ENCODE measurements at places on chromosomes 2 and 18. TPM values are rescaled to one million over a fixed set of nuclear protein-coding genes. Genes with fewer than 3 reads are reported as not detected.
A peak's percentile ranks its signal among the peaks of the same experiment; 100 is the strongest.

Gene IL1RN
- 0.67 TPM for total RNA-seq

DNA sequence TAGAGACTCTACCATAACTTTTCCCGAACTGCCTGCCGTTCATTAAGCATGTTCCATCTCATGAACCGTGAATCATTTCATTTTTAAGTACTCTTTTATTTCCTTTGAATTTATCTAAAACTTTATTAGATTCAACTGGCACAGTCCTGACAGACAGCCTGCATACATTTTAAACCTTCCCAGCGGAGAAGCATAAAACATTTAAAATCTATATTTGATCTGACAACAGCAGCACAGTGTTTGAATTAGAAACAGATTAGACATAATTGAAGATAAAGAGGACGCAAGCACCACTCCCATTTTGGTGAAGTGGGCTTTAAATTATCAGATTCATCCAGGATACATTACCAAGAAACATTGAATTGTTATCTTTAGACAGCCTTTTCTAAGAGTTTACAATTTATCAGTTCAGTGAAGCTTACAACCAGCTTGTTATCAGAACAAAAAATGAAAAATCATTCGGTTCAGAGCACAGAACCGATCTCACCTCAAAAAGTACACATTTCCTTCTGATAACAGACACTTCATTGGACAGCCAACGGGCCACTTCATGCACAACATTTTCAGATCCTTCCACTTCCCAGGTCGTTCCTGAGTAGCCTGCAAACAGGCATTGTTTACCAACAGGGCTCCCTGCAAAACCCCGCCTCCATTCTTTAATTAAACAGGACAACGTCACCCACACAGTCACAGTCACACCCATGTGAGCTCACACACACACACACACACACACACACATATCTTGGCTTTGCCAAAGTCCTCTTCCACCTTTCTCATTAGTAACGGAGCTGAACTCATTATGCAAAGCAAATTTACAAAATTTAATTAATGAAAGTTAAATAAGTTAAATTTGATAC is 171.2 kb downstream of the SP3 start:
- H3K36me3 ChIP-seq = no peaks in the 10 kb centered on the region
- H3K27ac ChIP-seq = no peak overlapping the region
- no peaks in the 10 kb centered on the region for H3K4me1 ChIP-seq

DNA sequence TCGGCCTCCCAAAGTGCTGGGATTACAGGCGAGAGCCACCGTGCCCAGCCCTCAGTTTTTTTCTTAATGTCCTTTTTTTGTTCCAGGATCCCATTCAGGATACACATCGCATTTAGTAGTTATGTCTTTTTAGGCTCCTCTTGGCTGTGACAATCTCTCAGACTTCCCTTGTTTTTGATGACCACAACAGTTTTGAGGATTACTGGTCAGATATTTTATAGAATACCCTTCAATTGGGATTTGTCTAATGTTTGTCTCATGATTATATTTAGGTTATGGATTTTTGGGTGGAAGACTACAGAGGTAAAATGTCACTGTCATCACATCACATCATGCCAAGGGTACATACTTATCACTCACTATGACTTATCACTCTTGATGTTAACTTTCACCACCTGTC is 46.7 kb downstream of the SCN3A start:
- no peak for DNase-seq
- no peak overlapping the region for H3K4me3 ChIP-seq
- no peaks in the 10 kb centered on the region for H3K4me1 ChIP-seq

GRCh38 chr18:35581546-35581897 is at the start of gene GALNT1:
Gene GALNT1 (plus strand): TSS chr18:35581740. CDS start chr18:35654663, 72,923 bp downstream.
- no peak for DNase-seq
- peak within 1 kb of the TSS; percentile 88 for H3K27ac ChIP-seq
- H3K4me3 ChIP-seq = peak within 1 kb of the TSS; percentile 82
- H3K36me3 ChIP-seq = no peaks in the 10 kb centered on the region
- H3K27me3 ChIP-seq = no peaks in the 10 kb centered on the region
- peaks cover 18% of the 10 kb centered on the region for H3K4me1 ChIP-seq

DNA sequence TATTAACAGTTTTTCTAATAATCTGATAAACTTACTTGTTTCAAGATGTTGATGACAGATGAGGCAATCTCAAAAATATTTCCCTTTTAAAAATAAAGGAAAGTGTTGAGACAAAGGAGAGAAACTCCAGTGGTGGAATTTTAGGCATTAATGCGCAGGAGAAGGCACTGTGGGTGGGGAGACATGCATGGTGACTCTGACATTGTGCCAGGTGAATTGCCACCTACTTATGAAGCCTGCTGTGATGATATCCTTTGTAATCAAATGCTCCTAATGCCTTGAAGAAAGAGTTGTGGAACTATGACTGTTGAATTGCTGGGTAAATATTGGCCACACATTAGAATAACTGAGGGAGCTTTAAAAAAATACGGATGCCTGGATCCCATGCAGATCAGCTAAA is 101.4 kb downstream of the PLA2R1 start:
- H3K4me1 ChIP-seq = peaks cover 20% of the 10 kb centered on the region
- H3K27ac ChIP-seq = peak overlapping the region; percentile 8
- no peak overlapping the region for H3K4me3 ChIP-seq
- H3K27me3 ChIP-seq = no peaks in the 10 kb centered on the region

- DNase-seq = no peak
- H3K27me3 ChIP-seq = no peaks in the 10 kb centered on the region
- no peak overlapping the region for H3K4me3 ChIP-seq
- H3K4me1 ChIP-seq = no peaks in the 10 kb centered on the region
- no peak overlapping the region for H3K27ac ChIP-seq
These were observed 266.7 kb downstream of the METTL4 start for GRCh38 chr18:2304378-2305175.

- H3K4me3 ChIP-seq = no peak overlapping the region
- no peaks in the 10 kb centered on the region for H3K36me3 ChIP-seq
- no peaks in the 10 kb centered on the region for H3K27me3 ChIP-seq
- H3K4me1 ChIP-seq = no peaks in the 10 kb centered on the region
These were observed 506.6 kb downstream of the ERBB4 start for GRCh38 chr2:212032032-212032431.

Data from thyroid gland (tissue), 4 donors.